Activated T-helper 1 cell treated with Interleukin-2 at 50 U/mL for 16 hours (primary cell): ENCODE measurements at places on chromosomes 7 and 10.

DNA sequence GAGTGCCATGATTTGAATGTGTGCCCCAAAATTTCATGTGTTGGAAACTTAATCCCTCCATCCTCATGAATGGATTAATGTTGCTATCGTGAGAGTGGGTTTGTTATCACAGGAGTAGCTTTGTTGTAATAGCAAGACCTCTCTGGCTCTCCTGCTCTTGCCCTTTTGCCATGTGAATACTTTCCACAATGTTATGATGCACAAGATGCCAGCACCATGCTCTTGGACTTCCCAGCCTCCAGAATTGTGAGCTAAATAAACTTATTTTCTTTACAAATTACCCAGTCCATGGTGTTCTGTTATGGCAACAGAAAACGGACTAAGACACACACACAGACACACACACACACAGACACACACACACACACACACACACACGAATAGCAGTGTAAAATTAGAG, 51.3 kb upstream of the TM9SF3 start:
- DNase-seq: no peak

- DNase-seq: no peak
Measured at GRCh38 chr10:132526676-132527075, 10.9 kb upstream of the INPP5A start.

DNA sequence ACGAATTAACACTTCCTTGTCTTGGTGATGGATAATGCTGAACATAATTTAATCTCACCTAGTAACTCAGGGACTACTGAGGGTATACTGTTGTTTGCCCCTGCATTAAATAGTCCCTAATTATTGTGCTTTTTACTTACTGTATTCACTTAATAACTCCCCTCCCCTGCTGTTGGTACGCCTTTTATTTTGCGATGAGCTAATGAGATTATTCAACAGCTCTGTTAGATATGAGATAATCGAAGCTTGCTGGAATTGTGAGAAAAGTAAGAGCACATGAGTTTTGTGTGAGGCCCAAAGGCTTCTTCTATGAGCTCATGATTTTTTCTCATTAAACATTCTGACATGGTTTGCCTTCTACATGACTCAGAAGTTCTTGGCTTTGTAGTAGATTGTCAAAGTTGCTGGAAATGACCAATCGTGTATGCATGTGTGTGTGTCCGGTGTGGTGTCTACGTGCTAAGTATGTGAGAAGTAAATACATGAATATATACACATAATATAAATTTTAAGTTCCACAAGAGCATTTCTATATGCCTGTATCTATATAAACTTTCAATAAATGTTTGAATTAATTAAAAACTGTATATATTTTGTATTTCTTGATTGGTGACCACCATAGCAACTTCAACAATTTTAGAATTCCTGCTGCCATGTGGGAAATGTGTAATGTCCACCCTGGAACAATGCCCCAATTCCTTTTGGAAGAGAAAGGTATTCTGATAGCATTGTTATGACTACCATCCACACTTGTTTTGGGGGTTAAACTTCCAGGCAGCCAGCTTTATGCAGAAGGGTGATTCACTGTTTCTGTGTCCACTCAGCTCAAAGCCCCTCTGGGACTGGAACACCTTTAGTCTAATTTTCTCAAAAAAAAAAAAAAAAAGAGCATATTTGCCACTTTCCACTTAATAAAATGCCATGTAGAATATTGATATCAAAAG, 106.2 kb downstream of the SAMD9 start:
- no peak for DNase-seq

DNA sequence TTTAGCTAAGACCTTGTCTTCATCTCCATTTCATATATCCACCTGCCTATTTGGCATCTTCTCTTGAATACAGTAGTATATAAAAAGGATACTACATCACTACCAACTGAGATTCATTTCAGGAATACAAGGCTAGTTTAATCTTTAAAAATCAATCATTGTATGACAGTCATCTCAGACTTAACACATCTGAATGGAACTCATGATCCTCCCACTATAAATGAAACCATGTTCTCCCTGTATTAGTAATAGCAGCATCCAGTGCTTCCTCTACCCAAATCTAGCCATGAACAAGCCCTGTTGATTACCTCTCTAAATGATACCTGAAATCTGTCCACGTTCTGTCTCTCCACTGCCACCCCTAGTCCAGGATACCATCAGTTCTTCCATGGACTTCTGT, 196.2 kb downstream of the CDK14 start:
- DNase-seq: no peak
